ENCODE measurements at places on chromosomes 1 and 21.

DNA sequence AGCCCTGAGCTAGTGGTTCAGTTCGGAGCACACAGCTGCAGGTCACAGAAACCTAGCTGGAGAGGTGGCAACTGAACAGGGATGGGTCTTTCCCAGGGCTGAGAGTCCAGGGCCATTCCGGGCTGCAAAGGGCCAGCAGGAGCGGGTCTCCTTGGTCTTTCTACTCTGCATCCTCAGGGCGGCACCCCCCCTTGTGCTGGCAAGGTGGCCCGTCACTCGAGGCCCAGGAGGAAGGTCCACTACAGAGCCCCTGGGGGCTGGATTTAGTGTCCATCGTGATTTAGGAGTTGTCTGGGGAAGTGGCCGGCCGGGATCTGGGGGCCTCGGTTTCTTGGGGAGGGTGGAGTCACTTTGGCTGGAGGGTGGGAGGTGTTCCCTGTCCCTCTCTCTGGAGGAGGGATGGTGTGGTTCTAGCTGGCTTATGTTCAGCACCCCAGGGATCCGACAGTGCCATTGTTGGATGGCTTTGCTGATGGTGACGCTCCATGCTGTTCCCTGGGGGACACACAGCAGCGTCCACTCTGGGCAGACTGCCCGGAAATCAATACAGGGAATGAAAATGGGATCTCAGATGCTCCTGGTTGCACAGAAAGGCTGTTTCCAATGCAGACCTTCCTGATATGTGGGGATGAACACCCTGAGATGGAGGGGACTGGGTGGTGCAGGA lies 64.4 kb downstream of the UMODL1 start:
- no peak for DNase-seq

GRCh38 chr21:38147391-38147790 lies 109.4 kb upstream of the KCNJ15 start:
- DNase-seq, result no peak

DNA sequence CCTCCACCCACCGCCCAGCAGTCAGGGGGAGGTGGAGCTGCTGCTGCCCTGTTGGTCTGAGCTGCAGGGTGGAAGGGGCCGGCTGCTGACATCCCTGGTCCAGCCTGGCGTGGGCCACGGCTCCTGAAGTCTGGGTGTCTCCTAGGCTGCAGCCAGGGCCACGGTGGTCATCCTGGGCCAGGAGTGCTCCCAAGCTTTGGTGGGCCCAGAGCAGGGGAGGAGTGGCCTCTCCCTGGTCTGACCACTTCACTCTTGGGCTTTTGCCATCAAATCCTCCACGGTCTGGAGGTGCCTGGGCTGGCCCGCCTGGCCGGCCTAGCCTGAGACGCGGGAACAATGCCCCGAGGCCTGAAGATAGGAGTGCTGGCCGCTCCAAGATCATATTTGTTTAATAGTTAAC lies 5.8 kb downstream of the PRDM16 start:
- no peak for DNase-seq

GRCh38 chr1:236425031-236425663 lies 31.1 kb downstream of the EDARADD start:
- no peak for DNase-seq

- DNase-seq, result no peak
Observed at GRCh38 chr1:68376441-68376840, 73.3 kb downstream of the RPE65 start.

DNA sequence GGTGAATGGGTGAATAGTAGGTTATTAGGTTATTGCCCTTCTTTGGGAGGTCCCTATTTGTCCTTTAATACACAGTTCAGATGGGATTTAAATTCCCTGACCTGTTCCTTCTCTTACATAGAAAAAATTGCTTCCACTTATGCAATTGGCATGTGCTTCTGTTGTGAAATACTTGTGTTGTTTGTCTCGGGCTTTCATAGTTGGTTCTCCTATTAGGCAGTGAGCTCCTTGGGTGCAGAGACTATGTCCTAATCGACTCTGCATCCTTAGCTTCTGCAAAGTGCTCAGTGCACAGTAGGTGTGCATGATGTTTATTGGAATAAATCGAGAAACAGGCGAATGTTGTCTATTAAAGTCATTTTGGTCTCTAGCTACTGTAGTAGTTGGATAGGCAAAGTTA lies 1.3 kb upstream of the PDE4B start:
- no peak for DNase-seq

GRCh38 chr1:97849345-97850340 lies 71.2 kb downstream of the DPYD start:
- no peak for DNase-seq
